ENCODE measurements at places on chromosomes 4 and X.

DNA sequence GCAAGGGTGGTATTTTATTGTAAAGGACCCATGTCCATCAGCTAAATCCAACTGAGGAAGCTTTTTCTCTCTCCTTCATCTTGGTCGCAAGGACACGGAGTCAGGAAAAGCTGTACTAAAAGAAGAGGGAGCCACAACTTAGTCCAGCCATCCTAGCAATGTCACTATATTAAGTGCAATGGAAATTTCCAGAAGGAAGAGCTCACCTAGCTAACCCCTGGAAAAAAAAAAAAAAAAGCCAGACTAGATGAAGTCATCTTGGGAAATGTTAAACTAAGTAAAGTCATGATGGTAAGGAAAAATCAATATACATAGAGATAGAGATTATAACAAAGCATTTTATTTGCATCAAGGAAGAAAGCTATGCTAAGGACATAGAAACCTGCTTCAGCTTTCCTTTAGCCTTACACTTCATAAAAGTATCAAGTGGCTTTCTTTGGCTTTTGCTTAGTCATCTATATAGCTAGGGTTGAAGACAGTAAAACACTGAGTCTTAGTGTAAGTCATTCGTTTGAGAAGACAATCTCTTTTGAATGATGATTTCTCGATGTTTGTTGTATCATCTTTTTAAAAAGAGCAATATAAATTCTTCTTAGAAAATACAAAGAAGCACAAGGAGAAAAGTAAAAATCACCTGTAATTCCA lies 18.6 kb upstream of the CA5B start:
- DNase-seq = no peak

DNA sequence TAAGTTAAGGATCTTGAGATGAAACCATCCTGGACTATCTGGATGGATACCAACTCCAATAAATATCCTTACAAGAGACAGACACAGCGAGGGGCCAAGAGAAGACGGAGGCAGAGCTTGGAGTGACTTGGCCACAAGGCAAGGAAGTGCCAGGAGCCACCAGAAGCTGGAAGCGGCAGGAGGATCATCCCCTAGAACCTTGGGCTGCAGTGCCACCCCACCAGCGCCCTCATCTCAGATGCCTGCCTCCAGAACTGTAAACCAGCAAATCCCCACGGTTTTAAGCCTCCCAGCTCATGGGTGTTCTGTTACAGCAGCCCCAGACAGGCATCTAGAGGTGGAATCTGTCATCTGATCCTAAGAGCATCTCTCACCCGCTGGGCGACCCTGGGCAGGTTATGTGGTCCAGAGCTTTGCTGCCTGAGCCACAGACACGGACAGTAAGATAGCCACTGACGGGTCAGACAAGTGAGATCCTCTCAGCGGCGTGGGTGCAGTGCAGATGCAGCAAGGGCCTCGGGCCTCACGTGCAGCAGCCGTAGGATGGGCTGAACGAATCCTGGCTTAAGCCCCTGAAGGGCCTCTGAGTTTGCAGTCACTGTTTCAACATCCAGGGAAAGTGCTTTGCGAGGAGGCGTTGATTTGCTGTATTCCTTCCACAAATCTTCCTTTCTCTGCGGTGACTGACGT lies 25.1 kb upstream of the MXD4 start:
- no peak for DNase-seq

DNA sequence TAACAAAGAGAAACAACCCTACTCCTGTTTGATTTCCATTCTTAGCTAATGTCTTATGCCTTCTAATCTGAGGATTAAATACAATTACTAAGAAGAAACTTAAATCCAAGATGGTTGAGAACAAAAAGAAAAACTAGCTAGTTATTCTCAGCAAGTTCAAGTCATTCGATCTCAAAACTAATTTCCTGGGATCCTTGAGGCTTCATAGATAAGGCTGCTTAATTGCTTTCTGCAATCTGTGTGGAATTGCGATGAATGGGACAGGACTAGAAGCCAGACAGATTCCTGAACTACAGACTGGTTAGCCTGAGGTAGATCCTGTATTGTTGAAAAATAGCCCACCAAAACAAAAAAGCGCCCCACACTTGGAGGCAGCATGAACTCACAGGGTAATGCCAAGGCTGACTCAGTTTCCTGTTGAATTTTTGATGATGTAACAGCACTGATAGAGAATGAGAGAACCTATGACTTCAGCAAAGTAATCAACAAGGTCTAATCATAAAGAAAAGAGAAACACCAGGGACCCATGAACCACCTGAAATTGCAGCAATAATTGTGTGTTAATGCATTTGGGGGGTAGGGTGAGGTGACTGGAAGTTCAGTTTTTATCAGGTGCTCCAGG lies 33.9 kb downstream of the KLHL15 start:
- DNase-seq = no peak

GRCh38 chr4:17962171-17962570 lies 59.4 kb downstream of the LCORL start:
- no peak for DNase-seq

DNA sequence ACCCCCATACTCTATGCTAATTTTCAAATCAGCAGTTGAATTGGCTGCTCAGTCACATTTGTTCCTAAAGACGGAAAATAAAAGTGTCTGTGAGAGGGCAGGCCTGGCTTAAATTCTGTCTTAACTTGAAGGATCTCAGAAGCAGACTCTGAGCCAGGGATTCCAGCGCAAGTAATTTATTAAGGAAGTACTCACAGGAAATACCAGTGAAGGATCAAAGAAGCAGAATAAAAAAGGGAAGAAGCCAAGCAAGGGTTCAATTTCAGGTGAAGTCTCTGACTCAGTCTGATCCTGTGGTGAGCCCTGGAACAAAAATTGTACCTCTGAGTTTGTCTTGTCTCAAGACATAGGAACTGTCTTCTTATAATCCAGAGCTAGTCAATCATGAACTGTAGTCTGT lies 52.2 kb downstream of the IL1RAPL1 start:
- DNase-seq = no peak

DNA sequence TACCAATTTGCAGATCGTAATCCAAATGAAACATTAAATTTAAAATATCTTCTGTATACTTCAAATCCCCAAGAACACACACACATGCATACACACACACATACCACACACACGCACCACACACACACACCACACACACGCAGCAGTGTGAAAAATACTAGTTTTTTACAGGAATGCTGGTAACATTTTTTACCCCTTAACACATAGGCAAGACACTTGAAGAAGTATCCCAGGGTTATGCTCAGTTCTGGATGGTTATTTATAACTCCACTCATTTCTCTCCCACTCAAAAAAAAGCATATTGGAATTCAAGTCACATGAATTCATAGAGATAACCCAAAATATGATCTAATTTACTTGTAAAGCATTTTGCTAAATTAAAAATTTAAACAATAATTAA lies 325.5 kb upstream of the SLC7A11 start:
- DNase-seq = no peak

DNA sequence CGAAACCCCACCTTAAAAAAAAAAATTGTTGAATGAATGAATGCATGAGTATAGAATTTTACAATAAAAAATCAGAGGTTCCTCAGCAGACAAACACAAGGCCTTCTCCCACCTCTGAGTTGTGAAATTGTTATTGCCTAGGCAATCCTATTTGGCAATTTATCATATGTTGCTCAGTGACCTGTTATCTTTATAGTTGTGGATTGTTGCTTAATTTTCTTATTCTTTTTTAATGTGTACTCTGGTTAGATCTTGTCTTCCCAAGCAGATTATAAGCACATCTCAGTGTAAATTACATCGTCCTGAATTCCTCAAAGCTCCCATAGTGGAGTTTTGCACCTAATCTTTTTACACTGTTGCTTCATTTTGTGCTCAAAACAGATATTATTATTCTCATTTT lies 71.9 kb downstream of the RBM47 start:
- no peak for DNase-seq

DNA sequence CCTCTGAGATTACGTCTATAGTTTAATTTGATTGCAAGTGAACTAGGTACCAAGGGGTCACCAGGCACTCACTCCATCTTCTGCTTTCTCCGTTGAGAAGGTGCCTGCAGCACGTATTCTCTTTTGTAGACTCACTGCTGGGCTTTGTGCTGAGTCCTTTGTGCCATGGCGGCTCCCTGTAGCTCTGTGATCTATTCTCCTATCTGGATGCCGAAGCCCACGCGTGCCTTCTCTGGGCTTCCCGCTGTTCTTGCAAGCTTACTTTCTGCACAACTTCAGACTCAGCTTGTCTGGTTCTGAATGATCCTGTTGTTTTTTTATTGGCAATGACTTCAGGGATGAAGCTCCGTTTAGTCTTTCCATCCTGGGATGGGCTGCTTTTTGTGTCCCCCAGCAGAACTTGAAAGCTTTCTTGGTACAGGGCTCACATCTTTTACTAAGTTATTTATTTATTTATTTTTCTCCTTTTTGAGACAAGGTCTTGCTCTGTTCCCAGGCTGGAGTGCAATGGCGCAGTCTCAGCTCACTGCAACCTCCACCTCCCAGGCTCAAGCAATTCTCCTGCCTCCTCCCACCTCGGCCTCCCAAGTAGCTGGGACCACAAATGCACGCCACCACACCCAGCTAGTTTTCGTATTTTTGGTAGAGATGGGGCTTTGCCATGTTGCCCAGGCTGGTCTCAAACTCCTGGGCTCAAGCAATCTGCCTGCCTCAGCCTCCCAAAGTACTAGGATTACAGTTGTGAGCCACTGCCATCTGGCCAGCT lies 100.9 kb upstream of the NKX1-1 start:
- no peak for DNase-seq

DNA sequence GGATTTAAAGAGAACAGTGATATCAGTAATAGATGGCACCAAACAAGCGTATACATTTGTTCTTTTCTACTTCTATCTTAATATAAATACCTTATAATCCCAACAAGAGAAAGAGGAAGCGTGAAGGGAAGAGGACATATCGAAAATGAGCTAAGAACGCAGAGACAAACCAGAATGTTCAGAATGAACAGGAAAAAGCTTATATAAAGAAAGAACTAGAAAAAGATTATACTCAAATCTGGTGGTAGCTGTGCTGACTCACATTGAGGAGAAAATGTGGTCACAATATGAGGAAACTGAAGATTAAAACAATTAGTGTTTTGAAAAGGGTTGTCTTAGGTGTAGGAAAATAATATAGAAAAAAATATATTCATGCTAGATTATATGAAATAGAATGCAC lies 2.0 kb upstream of the GPR34 start:
- DNase-seq = no peak

DNA sequence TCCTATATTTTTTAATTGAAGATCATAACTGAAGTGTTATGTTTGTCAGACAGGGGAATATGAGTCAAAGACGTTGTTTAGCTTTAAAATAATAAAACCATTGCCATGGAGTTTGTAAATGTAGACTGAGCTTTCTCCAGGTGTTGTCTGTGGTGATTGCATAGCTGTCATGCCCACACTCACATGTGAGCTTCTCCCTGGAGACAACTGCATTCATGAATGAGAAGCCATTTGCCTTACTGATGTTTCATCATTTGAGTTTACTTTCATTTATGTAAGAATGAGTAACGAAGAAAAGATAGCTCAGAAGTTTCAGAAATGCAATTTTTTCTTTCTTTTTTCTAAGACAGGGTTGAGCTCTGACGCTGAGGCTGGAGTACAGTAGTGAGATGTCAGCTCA lies 339.1 kb downstream of the GALNTL6 start:
- DNase-seq = no peak

GRCh38 chr4:111475666-111476065 lies 669.6 kb upstream of the FAM241A start:
- no peak for DNase-seq
